ENCODE measurements at places on chromosomes 3 and 15.

- DNase-seq: no peak
Observed at GRCh38 chr3:127457546-127458145, 132.9 kb downstream of the TPRA1 start.

DNA sequence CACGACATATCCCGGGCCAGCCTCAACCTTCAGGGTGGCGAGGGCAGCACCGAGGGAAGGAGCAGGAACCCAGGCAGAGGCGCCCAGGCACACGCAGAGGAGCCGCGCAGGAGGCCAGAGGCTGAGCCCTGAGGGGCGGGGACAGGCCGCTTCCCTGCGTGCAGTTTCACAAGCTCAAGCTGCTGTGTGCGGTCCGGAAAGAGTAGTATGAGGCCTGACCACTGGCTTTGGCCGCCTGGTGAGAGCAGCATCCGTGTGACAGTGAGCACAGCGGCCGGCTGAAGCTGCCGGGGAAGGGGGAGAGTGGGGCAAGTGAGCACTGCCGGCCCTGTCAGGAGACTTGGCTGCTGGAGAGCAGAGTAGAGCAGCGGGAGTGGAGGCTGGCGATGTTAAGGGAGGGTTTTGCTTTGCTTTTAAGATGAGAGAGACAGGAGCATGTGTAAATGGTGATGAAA lies 8.7 kb downstream of the ZDHHC19 start:
- DNase-seq: no peak

- DNase-seq: no peak
Observed at GRCh38 chr3:185470323-185470722, 28.5 kb downstream of the TMEM41A start.

GRCh38 chr3:115438799-115439198 lies 184.5 kb upstream of the GAP43 start:
- no peak for DNase-seq

DNA sequence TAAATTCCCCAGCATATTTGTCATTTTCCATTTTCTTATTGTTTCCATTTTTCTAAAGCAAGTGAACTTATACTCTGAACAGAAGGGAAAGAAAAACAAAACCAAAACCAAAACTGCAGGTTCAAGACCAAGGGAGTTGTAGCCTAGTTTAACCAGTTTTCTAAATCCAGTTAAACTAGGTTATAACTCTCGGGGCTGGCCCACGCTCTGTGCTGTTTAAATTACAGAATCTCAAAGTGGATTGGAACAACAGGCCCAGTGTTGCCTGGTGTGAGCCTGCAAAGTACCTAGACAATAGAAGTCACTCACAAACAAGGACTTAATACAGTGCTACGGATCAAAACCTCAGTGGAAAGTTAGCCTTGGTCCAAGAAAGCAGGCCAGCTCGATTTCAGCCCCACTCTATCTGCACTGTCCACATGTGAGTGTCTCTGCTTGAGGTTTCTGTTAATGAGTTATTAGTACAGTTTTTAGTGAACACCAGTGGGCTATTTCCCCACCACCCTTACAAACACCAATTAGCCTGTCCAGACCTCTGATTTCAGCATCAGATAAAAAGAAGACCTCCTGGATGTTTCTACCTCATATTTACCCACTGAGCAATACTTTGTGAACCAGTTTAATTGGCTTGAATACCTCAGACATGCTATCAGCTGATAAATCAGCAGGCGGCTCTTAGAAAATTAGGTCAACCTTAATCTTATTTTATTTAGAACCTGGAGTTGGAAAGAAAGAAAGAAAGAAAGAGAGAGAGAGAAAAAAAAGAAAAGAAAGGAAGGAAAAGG lies 93.8 kb upstream of the PDZRN3 start:
- DNase-seq: no peak

DNA sequence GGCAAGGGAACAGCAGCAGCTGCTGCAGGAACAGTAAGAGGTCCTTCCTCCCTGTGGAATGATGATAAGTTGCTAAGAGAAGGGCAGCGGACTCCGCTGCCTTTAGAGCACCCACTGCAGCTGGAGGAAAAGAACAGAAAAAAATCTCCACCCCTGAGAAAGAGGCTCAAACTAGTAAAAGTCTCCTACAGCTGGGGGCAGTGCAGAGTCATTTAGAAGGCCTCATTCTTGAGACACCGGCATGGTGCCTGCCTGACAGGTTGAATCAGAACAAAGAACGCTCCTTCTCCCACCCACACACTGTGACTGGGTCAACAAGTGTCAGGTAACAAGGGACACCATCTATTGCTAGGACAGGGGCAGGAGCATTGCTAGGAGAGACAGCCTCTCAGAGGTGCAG lies 188.4 kb downstream of the ABHD5 start:
- DNase-seq: no peak

- no peak for DNase-seq
Observed at GRCh38 chr3:146130881-146131371, 30.1 kb downstream of the PLOD2 start.

DNA sequence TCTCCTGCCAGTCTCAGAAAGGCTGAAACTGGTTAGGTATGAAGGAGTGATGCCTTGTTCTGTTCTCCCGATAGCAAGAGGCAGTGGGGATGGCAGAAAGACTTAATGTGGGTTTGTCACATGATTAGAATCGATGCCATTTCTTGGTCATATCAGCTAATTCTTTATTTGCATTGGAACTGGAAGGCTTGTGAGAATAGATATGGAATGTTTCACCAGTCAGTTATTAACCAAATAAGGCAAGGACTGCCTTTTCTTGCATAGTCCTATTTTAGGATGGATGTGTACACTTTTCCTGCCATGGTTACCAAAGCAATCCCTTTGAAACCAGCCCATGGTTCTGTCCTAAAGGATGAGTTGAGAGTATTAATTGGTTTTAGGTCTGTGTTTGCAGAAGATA lies 33.7 kb downstream of the FILIP1L start:
- no peak for DNase-seq

DNA sequence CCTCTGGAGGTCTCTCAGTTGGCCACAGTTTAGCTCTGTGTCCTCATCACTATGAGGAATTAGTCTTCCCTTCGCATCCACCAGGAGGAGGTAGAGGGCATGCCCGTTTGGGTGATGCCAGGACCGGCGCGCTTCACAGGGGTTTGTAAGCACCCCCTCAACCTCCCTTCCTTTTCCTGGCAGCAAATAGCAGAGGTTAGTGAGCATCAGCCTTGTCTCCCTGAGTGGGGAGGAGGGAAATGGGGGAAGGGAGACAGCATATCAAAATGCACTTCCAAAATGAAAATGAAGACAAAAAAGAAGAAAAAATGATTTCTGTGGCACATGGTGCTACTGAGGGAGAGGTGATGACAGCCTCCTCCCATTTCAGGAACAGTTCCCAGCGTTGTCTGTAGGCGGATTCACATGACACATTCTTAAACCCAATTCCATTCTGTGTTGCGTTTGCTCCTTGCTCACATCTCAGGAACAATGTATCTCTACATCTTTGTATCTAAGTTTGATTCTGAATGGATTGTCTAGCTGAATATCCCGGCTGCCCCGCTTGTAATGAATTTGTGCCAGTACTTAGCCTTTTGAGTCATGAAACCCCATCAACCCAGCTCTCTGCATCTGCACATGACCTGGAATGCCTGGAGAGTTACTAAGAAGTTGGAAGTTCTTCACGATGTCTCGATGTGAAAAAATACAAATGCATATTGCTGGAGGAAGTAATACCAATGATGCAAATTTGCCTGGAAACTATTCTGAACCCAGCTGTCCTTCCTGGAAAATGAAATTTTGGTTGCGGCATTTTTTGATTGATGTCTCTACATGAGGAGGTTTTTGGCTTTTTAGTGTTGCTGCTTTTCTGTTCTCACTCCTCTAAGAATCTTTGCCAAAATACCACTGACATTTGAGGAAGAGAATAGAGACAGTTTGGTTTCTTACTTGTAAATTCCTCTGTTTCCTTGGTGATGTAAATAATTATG lies 45.2 kb downstream of the TYRO3 start:
- DNase-seq: peak; percentile 21

DNA sequence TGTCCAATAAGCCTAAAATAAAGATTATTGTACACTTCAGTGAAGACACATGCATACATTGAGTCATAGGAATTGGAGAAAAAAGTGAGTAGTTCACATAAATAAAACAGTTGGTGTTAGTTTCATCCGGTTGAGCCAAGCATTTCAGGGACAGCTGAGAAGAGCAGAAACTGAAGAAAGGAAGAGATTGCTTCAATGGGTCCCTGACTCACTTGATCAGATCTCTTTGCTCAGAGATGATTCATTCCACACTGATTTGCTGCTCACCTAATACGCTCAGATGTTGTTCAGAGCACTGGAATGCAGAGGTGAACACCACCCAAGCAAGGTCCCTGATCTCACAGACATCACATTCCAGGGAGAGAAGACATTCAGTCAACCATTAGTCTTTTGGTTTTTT lies 93.7 kb downstream of the RAD18 start:
- no peak for DNase-seq

DNA sequence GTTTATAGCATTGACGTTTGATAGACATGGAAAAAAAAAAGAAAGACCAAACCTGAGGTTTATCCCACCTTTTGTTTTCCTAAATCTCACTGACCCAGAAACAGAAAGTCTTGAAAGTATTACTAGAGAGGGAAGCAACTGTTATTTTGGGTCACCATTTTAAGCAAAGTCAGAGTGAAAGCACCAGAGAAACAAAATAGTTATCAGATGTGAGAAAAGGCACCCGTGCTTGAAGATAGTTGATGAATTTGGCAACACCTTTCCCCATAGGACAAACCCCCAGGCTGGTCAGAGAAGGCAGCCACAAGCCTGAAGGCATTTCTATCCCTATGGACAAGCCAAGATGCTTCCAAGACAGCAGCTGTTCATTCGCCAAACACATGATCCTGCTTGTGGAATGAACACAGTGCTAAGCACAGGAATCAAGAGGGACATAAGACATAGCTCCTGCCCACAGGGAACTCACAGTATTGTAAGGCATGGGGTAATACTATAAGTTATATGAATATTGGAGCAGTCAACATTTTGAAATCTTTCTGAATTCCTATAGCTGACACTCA lies 170.9 kb downstream of the ERC2 start:
- DNase-seq: no peak

GRCh38 chr3:119257654-119258410 lies 17.2 kb upstream of the B4GALT4 start:
- no peak for DNase-seq

DNA sequence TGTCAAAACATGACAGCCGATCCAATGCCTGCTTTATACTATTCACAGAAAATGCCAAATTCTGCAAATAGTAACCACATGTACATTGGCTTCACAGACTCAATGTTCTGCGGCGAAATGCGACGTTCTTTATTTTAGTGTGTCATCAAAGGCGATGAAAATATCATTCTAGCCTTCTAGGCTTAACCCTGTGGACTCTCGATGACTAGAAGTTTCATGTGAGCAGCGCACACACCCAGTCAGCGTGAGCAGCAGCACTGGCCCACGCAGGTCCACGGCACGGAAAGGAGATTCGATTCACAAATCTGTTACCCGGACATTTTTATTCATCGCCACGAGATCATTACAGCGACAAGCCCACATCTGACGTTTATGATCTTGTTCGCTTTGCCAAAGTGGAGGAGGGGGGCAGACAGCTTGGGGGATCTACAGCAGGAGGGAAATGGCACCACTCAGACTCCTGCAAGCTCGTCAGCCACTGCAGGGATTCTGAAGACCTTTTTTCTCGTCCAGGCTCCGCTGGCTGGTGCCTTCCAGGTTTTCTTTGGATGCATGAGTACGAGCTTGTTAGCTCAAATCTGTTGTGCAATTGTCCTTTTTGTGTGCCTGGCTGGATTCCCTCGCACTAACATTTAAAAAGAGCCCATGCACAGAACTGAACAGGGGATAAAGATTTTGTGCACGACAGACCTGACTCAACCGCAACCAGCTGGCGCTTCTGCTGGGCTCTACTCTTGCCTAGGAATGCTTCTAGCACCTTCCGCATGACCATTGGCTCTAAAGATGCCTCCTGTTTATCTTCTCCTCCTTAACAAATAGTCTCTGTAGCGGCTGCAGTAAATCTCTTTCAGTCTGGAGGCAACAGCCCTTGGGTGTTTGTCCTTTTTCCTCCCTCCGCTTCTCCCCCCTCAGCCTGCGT lies 938.4 kb downstream of the MCTP2 start:
- no peak for DNase-seq

DNA sequence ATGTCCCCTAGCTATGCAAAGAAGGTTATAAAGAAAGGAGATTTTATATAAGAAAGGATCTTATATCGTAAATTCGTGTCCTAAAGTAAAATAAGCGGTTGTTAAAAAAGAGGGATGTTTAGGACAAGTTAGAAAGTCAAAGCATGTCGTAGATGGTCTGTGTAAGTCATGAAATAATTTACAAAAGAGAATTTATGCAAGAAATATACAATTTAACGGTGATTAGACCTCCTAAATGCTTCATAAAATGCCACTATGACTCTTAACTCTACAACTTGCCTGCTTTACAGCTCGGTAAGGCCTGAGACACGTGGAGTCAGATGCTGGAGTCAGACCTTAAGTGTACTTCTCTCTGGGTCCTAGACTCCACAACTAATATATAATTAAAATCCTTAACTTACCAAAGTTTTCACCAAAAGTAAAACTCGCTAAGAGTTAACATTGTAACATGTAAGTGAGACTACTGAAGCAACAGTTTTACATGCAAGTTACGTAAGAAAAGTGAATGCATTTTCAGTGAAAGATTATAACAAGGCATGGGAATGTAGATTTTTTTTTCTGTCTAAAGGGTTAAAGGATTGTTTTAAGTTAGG lies 13.3 kb upstream of the SRPRB start:
- DNase-seq: no peak

GRCh38 chr15:39574427-39574826 lies 6.5 kb upstream of the THBS1 start:
- DNase-seq: no peak

- DNase-seq: no peak
Observed at GRCh38 chr3:197854596-197855343, 63.7 kb downstream of the LRCH3 start.

GRCh38 chr3:125403789-125404188 lies 28.7 kb upstream of the ZNF148 start:
- no peak for DNase-seq

- no peak for DNase-seq
Observed at GRCh38 chr3:160482796-160483195, 33.2 kb upstream of the TRIM59 start.

DNA sequence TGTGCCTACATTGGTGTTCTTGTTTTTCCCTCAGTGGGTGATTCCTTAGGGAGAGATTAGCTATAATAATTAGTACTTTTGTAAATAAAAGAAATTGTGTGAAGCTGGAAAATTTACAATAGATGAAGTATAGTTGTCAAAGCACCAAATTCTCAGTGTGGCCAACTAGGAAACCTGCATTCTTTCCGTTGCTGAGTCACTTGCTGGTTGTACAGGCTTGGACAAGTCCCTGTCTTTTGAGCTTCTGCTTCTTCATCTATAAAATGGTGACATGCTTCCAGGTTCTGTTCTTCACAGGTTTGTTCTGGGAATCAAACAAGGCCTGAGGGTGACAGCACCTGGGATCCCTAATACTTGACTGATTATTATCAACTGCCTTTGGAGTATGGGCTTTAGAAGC lies 184.1 kb upstream of the HES1 start:
- DNase-seq: no peak

Data from activated CD4-positive, CD25-positive, alpha-beta regulatory T cell treated with anti-CD3 and anti-CD28 coated beads, Interleukin-2, amount 50 U/mL, for 16 hours (primary cell).